NCI-H748 treated with DMSO at 0.1 percent for 48 hours (cell line): ENCODE measurements at places on chromosomes 4 and X.

DNA sequence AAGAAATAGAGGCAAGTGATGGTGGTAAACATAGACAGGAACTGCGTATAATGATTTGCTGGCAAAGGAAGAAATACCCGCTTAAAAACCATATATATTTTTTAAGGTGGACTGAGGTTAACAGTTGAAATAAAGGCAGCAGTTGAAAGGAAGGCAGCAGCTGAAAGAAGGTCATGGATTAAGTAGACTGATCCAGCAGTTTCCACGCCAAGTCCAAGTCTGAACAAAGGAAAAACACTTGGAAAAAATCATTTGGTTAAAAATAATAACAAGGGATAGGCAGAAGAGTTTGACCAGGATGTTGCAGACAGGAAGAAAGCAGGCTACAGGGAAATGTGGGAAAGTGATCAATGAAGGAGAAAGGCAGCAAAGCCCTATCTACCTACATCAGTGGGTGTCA lies 93.6 kb downstream of the AMELX start:
- no peak for DNase-seq

DNA sequence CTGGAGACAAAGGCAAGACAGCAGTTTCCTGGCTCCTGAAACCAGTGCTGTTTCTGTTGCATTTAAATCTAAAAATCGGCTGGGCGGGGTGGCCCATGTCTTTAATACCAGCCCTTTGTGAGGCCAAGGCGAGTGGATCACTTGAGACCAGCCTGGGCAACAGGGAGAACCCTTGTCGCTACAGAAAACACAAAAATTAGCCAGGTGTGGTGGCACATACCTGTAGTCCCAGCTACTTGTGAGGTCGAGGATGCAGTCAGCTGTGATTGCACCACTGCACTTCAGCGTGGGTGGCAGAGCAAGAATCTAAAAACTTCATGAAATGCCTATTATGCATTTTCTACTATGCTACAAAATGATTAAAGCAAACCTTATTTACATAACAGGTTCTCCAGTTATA lies 205.4 kb upstream of the ITM2A start:
- no peak for DNase-seq

- no peak for DNase-seq
Observed at GRCh38 chrX:110056419-110056818, 53.5 kb downstream of the TMEM164 start.

DNA sequence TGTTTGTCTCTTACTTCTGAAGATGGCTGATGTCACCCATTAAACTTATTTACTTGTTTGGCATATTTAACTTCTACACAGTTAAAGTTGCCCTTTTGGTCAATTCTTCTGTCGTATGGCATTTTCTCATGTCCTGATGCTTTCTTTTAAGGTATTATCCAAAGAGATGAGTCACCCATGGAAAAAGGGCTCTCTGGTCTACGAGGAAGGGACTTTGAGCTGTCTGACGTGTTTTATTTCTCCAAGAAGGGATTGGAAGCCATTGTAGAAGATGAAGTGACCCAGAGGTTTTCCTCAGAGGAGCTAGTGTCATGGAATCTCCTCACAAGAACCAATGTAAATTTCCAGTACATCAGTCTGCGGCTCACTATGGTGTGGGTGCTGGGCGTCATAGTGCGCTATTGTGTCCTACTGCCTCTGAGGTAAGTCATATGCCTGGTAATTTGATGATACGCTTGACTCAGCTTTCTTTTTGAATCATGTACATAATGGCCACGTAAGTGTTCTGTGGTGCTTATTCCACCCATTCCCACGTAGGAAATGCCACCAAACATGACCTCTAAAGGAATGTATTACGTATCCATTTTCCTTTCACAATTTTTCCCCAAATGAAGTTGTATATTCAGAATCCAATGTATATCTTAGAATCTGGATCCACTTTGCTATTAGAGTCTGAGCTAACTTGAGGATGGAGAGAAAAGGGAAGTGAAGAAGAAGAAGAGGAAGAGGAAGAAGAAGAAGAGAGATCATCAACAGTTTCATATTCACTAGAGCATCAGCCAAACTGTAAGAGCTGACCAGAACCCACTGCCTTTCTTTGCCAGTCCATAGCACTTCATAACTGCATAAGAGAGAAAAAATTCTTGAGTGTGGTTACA lies 45.7 kb downstream of the GPAT3 start:
- no peak for DNase-seq

- DNase-seq = no peak
Observed at GRCh38 chr4:62881901-62882300, 1527.3 kb downstream of the TECRL start.
